Activated CD4-positive, alpha-beta T cell treated with anti-CD3 and anti-CD28 coated beads, Interleukin-2, amount 10 ng/mL, durations not matched to agents 7 days and 5 days (primary cell): ENCODE measurements at places on chromosomes 2 and 18. TPM values are rescaled to one million over a fixed set of nuclear protein-coding genes. Genes with fewer than 3 reads are reported as not detected.

Gene CHRNG
- total RNA-seq, result not detected

DNA sequence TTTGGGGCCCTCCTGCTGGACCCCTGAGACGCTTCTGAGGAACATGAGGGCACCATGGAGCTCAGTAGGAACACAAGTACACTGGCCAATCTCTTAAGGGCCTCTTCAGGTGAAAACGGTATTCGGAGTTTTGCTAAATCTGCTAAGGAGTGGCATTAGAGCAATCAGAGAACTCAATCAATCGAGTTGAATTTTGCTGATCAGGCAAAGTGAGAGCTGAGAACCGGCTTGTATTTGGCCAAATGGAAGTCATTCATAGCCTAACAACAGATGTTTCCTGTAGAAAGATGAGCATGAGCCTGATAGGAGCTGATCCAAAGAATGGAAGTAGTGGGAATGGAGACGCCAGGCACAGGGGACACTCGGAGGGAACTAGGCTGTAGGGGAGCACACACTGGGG lies 133.7 kb downstream of the DCDC2C start:
- no peaks in the 10 kb centered on the region for H3K36me3 ChIP-seq
- no peak for DNase-seq
- H3K4me3 ChIP-seq, result no peak overlapping the region
- no peaks in the 10 kb centered on the region for H3K4me1 ChIP-seq

Gene MARCHF7
- 96.3 TPM for total RNA-seq

DNA sequence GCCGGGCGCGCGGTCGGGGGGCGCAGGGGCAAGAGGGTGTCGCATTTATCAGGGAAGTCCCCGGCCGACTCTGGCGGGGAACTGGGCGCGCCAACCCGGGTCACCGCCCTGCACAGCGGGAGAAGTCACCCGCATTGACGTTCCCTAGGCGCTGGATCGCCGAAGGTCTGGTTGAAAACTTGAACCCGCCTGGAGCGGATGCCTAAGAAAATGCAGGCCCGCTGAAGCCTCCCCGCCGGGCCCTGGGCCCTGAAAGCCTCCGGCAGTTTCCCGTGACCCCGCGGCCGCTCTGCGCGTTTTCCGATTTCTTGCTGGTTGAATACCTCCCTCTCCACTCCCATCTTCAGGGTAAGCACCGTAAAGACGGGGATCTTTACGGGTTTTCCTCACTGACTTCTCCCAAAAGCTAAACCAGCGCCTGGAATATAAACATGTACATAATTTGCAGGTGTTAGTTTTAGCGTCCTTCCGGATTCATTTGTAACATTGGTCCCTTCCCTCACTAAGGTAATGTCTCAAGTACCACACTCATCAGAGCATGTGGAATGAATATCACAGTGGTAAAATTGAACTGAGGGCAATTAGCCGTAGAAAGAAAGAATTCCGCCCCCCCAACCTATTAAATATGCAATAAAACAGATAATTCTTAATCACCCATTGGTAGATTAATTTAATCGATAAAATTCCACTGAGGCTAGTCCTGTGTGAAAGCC lies 675 bp upstream of the SPIRE1 start:
- peaks cover 25% of the 10 kb centered on the region for H3K27me3 ChIP-seq
- H3K4me3 ChIP-seq, result peak overlapping the region; percentile 81
- peak; percentile 25 for DNase-seq
- peak overlapping the region; percentile 82 for H3K27ac ChIP-seq

DNA sequence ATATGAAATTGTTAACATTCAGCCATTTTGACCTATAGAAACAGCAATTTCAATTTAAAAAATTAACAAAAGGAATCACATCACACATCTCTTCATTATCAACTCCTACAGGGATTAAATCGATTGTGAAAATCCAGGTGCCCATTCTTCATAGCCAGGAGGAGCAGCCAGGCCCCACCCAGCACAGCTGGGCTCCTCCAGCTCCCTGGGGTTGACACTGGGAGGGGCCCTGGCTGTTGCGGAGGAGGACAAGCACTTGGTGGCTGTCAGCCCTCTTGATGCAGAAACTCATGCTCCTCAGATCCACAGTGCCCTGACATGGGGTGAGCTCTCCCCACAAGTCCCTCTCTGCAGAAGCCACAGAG lies 99.8 kb downstream of the FAM210A start:
- H3K27me3 ChIP-seq, result no peaks in the 10 kb centered on the region
- H3K27ac ChIP-seq, result no peak overlapping the region
- H3K4me1 ChIP-seq, result peaks cover 30% of the 10 kb centered on the region

- no peak for DNase-seq
- H3K27me3 ChIP-seq, result peaks cover 5% of the 10 kb centered on the region
- H3K4me3 ChIP-seq, result no peak overlapping the region
- H3K36me3 ChIP-seq, result no peaks in the 10 kb centered on the region
- H3K4me1 ChIP-seq, result peaks cover 5% of the 10 kb centered on the region
Measured at GRCh38 chr2:236613612-236614011, 44.0 kb downstream of the ACKR3 start.

GRCh38 chr2:134023854-134024253 lies 230.0 kb upstream of the MGAT5 start:
- no peak for DNase-seq
- peaks cover 28% of the 10 kb centered on the region for H3K27me3 ChIP-seq
- no peak overlapping the region for H3K27ac ChIP-seq
- H3K4me3 ChIP-seq, result no peak overlapping the region
